Neural crest cell (in vitro differentiated cells): ENCODE measurements at places on chromosomes 6 and 20. TPM values are rescaled to one million over a fixed set of nuclear protein-coding genes. Genes with fewer than 3 reads are reported as not detected.

CCN6 gene
- total RNA-seq: not detected in 2 replicates

LINC00237 gene
- total RNA-seq: not detected in 2 replicates

DNA sequence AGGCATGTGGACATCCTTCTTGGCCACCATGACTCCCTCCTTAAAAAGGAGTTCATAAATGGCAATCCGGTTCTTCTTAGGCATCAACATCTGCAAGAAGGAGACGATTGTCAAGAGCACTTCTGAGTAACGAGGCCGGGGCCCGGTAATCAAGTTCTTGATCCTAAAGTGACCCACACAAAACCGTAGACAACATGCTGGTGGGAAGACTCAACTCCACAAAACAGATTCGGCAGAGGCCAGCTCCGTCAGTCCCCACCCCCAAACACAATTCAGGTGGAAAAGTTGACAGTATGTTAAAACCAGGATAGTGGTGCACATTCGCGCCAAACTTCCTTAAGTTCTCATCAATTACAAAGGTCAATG lies 754 bp downstream of the RPS10 start:
- no peak for DNase-seq

- no peak for DNase-seq
Measured at GRCh38 chr6:74058606-74059005, 362.6 kb downstream of the CD109 start.

TRIM31 gene
- total RNA-seq: not detected in 2 replicates

DNA sequence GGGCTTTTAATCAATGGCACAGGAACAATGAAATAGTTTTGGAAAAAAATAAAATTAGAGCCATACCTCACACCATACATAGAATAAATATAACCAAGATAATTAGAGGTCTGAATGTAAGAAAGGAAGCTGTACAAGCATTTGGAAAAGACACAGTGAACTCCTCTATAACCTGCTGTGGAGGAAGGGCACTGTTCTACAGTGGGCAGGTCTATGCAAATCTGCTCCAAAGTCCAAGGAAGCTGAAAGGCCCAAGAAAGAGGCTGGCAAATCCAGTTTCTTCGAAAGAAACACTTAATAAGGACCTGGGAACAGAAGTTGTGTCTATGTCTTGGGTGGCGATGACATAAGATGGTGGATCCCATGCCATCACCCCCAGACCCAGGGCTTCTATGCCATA lies 169.4 kb upstream of the RALGAPA2 start:
- no peak for DNase-seq

DNA sequence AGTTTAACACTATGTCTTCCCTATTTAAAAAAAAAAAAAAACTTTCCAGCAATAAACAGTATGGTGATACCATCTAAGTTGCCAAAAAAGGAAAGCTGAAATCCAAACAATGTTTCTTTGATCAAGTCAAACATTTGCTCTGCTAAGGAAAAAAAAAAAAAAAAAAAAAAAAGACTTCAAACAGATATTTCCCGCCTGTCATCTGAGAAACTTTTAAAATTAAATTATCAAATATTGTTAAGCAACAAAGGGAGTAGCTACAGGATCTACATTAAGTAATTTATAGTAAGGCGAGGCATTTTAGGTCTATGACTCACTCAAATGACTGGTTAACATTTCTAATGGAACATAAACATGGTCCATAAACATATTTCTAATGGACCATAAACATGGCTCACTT lies 121.2 kb downstream of the DST start:
- DNase-seq: no peak
